Uterus (tissue), 4 donors: ENCODE measurements at places on chromosomes 1 and 21.
A peak's percentile ranks its signal among the peaks of the same experiment; 100 is the strongest.

GRCh38 chr1:11447903-11448302 is 31.1 kb upstream of the DISP3 start:
- DNase-seq = no peak

GRCh38 chr1:222224636-222225315 is 323.1 kb downstream of the HHIPL2 start:
- DNase-seq = no peak

DNA sequence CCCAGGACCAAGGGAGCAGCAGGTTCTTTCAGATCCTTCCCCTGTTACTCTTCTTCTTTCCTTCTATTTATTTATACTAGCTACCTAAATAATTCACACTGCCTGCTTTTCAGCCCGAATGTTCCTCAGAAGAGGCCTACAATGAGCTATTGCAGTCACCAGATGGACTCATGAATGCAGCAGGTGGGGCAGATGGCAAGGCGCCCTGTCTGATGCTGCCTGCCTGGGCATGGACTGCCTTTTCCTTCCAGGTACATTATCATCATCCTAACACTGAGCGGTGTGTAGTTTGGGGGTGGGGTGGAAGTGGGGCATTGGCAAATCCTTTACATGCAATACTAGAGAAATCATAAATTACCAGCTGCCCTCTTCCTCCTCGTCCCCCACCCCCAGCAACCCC is 17.6 kb downstream of the ESRRG start:
- DNase-seq = no peak

- DNase-seq = no peak
Observed at GRCh38 chr1:65084066-65084465, 63.9 kb upstream of the AK4 start.

GRCh38 chr1:187862506-187862905 is 1033.8 kb downstream of the PLA2G4A start:
- DNase-seq = no peak

DNA sequence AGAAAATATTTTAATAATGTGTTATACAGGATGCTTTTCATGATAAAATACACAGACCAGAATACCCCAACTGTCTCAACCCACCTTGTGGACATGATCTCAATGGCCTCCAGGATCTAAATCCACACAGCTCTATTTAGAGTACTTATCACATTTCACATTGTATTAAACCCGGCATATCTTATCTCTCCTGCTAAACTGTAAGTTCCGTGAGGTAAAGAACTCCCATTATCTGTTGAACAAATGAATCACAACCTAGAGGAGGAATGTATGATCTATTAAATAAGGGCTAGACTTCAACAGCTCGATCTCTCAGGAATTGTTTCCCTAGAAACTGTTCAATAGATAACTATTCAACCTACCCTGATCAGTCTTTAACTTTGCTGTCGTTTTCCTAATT is 6.9 kb downstream of the ETV3 start:
- no peak for DNase-seq

GRCh38 chr1:89261926-89262515 is 10.6 kb downstream of the GBP5 start:
- no peak for DNase-seq

DNA sequence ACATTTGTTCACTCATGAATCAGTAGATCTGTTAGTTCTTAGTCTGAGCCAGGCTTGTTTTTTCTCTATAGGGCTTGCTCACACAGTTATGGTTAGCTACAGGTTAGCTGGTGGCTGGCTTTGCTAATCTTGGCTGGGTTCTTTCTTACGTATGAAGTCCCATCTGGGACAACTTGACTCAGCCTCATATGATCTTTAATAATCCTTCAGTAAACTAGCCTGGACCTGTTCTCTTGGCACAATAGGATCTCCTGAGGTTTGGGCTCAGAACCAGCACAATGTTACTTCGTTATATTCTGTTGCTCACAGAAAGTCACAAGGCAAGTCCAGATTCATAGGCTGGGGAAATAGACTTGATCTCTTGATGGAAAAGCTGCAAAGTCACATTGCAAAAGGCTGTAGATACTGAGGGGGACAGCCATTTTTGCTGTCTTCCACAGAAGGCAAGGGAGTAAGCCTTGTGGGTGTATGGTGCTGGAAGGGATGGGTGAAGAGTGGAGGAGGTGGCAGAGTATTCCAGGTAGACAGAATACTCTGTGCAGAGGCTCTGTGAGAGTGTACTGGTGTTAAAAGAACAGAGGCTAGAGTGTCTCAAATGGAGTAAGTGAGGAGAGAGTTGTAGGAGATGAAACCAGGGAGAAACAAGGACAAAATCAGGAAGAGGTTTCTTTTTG is 24.4 kb downstream of the EFCAB7 start:
- no peak for DNase-seq

DNA sequence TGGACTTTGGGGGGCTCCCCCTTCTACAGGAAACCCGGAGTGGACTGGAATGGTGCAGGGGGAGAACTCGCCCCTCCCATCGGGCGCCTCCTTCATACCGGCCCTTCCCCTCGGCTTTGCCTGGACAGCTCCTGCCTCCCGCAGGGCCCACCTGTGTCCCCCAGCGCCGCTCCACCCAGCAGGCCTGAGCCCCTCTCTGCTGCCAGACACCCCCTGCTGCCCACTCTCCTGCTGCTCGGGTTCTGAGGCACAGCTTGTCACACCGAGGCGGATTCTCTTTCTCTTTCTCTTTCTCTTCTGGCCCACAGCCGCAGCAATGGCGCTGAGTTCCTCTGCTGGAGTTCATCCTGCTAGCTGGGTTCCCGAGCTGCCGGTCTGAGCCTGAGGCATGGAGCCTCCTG is at the start of gene TNFRSF14:
TSS of gene TNFRSF14 (plus strand) at position 95 of the 401 bp plus-strand sequence. CDS start at position 389, 294 bp downstream.
- DNase-seq = peak; percentile 61

DNA sequence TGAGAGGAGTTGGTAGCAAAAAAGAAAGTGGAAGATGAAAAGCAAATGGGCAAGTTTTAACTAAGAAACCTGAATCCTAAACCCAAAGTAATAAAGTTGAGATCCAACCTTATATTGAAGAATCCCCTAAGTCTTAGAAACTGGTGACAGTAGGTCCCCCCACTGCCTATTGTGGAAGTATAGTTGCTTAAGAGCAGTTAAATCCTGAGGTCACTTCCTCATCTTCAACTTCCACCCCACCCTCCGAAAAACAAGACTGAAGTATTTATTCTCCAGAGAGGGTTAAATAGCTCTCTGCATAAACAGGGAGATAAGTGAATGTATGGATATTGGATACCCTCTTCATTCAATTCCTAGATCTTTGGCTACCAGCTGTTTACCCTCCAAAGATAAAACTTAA is 3.3 kb upstream of the DSTYK start:
- no peak for DNase-seq

GRCh38 chr1:172870901-172871606 is 179.7 kb downstream of the TNFSF18 start:
- DNase-seq = no peak

GRCh38 chr1:75276385-75276784 is 142.2 kb downstream of the LHX8 start:
- DNase-seq = no peak

- DNase-seq = no peak
Observed at GRCh38 chr1:63147783-63148182, 174.6 kb upstream of the FOXD3 start.

- DNase-seq = no peak
Observed at GRCh38 chr1:50703240-50703639, 256.8 kb downstream of the FAF1 start.

GRCh38 chr1:53123453-53124140 is 18.8 kb downstream of the SLC1A7 start:
- DNase-seq = peak; percentile 75

GRCh38 chr1:107622966-107623365 is 342.0 kb downstream of the VAV3 start:
- DNase-seq = no peak

GRCh38 chr1:220970311-220970710 is 91.1 kb downstream of the HLX start:
- no peak for DNase-seq
